ENCODE measurements at places on chromosomes 16 and 17. TPM values are rescaled to one million over a fixed set of nuclear protein-coding genes. Genes with fewer than 3 reads are reported as not detected.

The MYO15A gene
- total RNA-seq = 5.4 TPM

The SLFN14 gene
- not detected for total RNA-seq

The TBC1D3B gene
- total RNA-seq = 5.2 TPM

The CCL15 gene
- total RNA-seq = not detected

The PDE6G gene
- not detected for total RNA-seq

The KRTAP2-1 gene
- total RNA-seq = not detected

The ESRP2 gene
- total RNA-seq = 13.8 TPM

The SLC13A2 gene
- not detected for total RNA-seq

The ALOX12B gene
- total RNA-seq = not detected

The ANKFN1 gene
- total RNA-seq = 0.71 TPM

The RRN3 gene
- total RNA-seq = 39.1 TPM

The AKAP10 gene
- total RNA-seq = 28.9 TPM

The SLC47A1 gene
- 16.0 TPM for total RNA-seq

DNA sequence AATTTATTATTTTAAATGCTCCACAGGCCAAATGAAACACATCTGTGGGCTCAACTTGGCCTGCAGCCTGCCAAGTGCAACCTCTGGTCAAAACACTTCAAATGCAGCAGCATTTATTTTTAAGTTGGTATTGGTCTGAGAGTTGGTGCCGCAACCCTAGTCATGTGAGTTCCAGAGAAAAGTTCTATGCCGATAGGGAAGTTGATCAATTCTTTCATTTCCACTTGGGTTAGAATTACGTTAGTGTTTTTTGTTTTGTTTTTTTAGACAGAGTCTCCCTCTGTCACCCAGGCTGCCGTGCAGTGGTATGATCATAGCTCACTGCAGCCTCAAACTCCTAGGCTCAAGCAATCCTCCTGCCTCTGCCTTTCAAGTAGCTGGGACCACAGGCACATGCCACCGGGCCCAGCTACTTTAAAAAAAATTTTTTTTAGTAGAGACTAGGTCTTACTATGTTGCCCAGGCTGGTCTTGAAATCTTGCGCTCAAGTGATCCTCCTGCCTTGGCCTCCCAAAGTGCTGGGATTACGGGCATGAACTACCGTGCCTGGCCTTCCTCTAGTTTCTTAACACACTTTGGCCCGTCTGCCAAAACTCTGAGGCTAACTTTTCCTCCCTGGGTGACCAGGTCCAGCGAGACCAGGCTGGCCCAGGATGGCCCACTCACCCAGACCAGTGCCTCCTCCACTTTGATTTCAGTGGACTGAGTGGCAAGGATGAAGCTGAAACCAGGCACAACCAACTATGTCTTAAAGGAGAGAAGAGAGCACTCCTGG, 221.1 kb downstream of the MRTFB start:
- no peak overlapping the region for H3K4me3 ChIP-seq
- H3K27ac ChIP-seq = no peak overlapping the region
- no peaks in the 10 kb centered on the region for H3K27me3 ChIP-seq
- H3K36me3 ChIP-seq = no peaks in the 10 kb centered on the region

DNA sequence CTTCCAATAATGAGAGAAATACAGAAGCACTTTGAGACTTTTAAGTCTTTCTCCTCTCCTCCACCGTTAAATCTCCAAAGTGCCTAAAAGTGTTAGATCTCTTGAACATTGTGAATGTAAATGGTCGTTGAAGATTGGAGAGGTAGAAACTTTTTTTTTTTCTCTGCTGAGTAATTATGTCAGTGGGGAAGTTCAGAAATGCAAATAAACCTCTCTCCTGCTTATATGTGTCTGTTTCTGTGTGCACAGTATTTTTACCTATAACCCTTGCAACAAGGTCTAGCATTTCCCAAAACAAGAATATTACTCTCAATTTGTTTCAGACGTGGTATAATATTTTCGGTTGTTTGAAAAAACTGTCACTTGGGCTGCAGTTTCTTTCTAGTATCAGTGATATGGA, 833.6 kb upstream of the CDH8 start:
- H3K4me1 ChIP-seq = no peaks in the 10 kb centered on the region
- no peaks in the 10 kb centered on the region for H3K36me3 ChIP-seq
- H3K4me3 ChIP-seq = no peak overlapping the region
- H3K27me3 ChIP-seq = no peaks in the 10 kb centered on the region
- H3K27ac ChIP-seq = no peak overlapping the region
- no peak for DNase-seq

- peak overlapping the region; percentile 85 for H3K27ac ChIP-seq
- H3K36me3 ChIP-seq = no peaks in the 10 kb centered on the region
- H3K4me1 ChIP-seq = peaks cover 2% of the 10 kb centered on the region
- peak; percentile 66 for DNase-seq
These were observed 789 bp upstream of the CCDC57 start for GRCh38 chr17:82213251-82214011.

DNA sequence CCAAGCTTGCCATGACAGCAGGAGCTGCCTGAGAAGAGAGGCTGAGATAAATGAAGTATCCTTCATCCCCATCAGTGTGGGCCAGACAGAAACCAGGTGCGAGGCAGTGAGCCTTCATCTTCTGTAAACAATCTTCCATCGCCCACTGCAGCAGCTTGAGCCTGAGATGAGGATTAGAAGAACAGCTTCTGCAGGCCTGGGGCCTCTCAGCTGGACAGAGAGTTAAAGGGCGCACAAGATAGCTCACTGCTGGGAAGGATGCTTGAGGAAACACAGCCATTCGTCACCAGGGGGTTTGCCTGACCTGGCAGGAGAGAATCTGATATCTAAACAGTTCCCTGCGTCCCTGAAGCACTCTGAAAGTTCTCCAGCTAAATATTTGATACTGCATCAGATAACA, 27.1 kb downstream of the HOXB1 start:
- no peak overlapping the region for H3K4me3 ChIP-seq
- no peaks in the 10 kb centered on the region for H3K27me3 ChIP-seq
- no peaks in the 10 kb centered on the region for H3K36me3 ChIP-seq
- no peak for DNase-seq
- no peaks in the 10 kb centered on the region for H3K4me1 ChIP-seq

DNA sequence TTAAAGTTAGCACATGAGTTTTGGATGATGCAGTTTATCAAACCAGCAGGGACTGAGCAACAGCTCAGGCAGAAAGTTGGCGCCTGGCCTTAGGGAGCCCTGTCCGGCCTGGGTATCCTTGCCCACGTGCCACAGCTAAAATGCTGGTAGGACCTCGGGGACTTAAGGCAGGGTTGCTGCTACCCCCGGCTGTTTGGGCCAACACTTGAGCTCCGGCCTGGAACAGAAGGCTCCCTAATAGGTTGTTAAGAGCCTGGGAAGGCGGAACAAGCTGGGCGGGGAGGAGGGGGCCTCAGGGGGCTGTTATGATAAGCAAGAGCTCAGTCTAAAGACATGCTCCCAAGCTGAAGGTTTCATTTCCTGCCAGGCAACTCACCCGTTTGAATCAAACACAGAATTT, 39.7 kb downstream of the CUEDC1 start:
- H3K27ac ChIP-seq = no peak overlapping the region
- H3K36me3 ChIP-seq = no peaks in the 10 kb centered on the region
- H3K4me3 ChIP-seq = no peak overlapping the region
- no peaks in the 10 kb centered on the region for H3K27me3 ChIP-seq

DNA sequence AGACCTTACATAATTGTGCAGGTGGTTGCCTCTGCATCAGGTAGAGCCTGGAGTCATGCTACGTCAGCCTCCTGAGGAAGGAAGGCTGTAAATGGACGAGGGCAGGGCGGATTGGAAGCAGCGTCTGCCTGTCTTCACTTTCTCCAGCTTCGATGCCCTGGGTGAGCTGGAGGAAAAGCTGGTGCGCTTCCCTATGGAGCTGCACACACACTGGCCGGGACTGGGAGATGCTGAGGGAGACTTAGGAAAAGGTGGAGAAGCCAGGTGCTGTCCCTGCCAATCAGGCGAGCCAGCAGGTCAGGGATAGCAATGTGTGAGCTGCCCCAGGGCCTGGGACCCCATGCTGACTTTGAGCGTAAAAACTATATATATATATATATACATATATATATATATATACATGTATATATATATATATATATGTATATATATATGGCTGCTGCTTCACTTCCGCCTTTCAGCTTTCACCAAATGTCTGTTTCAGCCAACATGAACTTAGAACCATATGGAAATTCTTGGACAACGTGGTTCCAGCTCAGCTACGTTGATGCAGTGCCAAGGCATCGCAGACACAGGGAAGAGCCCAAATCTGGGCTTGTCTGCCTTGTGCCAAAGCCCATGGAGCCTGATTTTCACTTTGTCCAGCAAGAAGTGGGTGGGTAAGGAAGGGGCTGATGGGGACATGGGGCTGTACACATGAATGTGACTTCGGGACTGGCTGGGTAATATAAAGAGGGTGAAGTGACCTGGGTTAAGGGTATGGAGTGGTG, 71.5 kb upstream of the NKD1 start:
- H3K36me3 ChIP-seq = no peaks in the 10 kb centered on the region
- no peak overlapping the region for H3K4me3 ChIP-seq
- DNase-seq = no peak
- H3K27ac ChIP-seq = no peak overlapping the region

- H3K36me3 ChIP-seq = no peaks in the 10 kb centered on the region
- H3K27me3 ChIP-seq = no peaks in the 10 kb centered on the region
- H3K4me1 ChIP-seq = no peaks in the 10 kb centered on the region
- DNase-seq = no peak
- no peak overlapping the region for H3K4me3 ChIP-seq
These were observed 127.7 kb upstream of the MYOCD start for GRCh38 chr17:12538003-12538402.

DNA sequence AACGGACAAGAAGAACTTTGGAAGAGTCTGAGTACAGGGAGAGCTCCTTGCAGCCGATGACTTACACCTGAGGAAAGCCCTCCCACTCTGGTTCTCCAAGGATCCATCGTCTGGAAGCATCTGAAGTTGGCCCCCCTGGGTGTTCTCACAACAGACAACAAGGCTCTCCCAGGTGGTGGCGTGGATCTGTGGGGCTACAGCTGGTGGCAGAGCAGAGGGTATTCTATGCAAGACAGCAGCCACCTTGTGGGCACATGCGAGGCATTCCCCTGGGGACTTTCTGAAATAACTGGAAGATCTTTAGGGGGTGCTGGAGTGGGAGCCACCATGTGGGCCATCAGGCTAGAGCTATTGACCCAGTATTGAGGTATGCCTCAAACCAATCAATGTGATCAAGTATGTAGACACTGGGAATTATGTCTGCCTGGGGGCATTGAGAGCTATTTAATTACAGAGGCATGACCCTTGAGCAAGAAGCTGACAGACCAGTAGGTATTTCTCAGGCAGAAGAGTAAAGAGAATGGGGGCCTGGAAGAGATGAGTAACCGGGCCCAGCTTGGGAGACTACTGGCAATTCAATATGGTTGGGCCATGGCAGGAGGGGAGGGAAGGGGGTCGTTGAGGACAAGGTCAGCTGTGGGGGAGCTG, 6.9 kb upstream of the KRT19 start:
- no peaks in the 10 kb centered on the region for H3K27me3 ChIP-seq
- no peak overlapping the region for H3K4me3 ChIP-seq
- H3K36me3 ChIP-seq = no peaks in the 10 kb centered on the region
- no peak overlapping the region for H3K27ac ChIP-seq
- H3K4me1 ChIP-seq = peaks cover 1% of the 10 kb centered on the region

DNA sequence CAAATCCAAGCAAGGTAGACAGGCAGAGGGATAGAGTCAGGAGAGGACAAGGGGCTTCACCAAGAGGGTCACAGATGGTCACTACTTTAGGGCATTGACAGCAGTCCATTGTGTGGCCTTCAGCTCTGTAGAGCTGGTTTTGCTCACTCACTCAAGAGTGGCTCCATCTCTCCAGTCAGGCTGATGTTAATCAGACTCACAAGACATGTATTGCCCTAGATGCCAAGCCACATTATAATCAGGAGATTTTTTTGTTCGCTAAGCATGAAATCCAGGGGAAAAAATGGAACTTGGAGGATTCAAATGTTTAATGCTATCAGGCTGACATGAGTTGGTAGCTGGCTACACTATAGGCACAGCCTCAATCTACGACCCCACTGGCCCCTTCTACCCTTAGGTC, 32.5 kb downstream of the CD300LF start:
- no peak overlapping the region for H3K27ac ChIP-seq
- no peak overlapping the region for H3K4me3 ChIP-seq
- no peaks in the 10 kb centered on the region for H3K27me3 ChIP-seq
- H3K36me3 ChIP-seq = no peaks in the 10 kb centered on the region

- H3K27ac ChIP-seq = no peak overlapping the region
- H3K4me1 ChIP-seq = peaks cover 35% of the 10 kb centered on the region
- no peaks in the 10 kb centered on the region for H3K36me3 ChIP-seq
- DNase-seq = peak; percentile 10
- no peaks in the 10 kb centered on the region for H3K27me3 ChIP-seq
These were observed 112.9 kb downstream of the METRNL start for GRCh38 chr17:83192161-83192788.

DNA sequence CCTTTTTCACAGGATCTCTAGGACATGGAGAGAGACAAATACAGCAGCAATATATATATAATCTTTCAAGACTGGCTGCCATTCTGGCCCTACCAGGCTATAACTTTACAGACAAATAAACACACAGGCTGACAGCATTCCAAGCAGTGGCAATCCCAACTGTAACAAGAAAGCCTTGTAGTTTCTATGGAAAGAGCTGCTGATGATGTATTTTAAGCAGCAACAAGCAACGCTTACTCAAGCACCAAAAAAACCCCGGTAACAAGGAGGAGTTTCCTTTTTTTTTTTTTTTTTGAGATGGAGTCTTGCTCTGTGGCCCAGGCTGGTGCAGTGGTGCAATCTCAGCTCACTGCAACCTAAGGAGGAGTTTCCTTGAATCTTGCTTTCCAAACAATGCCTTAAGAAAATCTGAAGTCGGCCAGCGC, 23.2 kb downstream of the LSM12 start:
- no peaks in the 10 kb centered on the region for H3K4me1 ChIP-seq
- no peak overlapping the region for H3K27ac ChIP-seq
- DNase-seq = no peak
- H3K27me3 ChIP-seq = no peaks in the 10 kb centered on the region
- H3K36me3 ChIP-seq = no peaks in the 10 kb centered on the region
- no peak overlapping the region for H3K4me3 ChIP-seq

- DNase-seq = no peak
- H3K4me3 ChIP-seq = no peak overlapping the region
- H3K27me3 ChIP-seq = no peaks in the 10 kb centered on the region
- H3K27ac ChIP-seq = no peak overlapping the region
- no peaks in the 10 kb centered on the region for H3K4me1 ChIP-seq
These were observed 89.4 kb downstream of the ITFG1 start for GRCh38 chr16:47371271-47372014.

GRCh38 chr16:27762441-27762840, 212.5 kb downstream of the KATNIP start:
- H3K36me3 ChIP-seq = no peaks in the 10 kb centered on the region
- H3K4me3 ChIP-seq = no peak overlapping the region
- no peak for DNase-seq
- no peaks in the 10 kb centered on the region for H3K27me3 ChIP-seq
- no peak overlapping the region for H3K27ac ChIP-seq

GRCh38 chr17:12020642-12021622, at the start of gene MAP2K4:
Gene MAP2K4 (plus strand): TSS chr17:12020877. CDS start chr17:12020887, 10 bp downstream.
- H3K4me3 ChIP-seq = peak within 1 kb of the TSS; percentile 98
- DNase-seq = peak; percentile 95
- peak within 1 kb of the TSS; percentile 40 for H3K27ac ChIP-seq
- H3K36me3 ChIP-seq = no peaks in the 10 kb centered on the region
- no peaks in the 10 kb centered on the region for H3K27me3 ChIP-seq

- H3K27ac ChIP-seq = no peak overlapping the region
- no peak for DNase-seq
- no peaks in the 10 kb centered on the region for H3K36me3 ChIP-seq
- H3K4me3 ChIP-seq = no peak overlapping the region
- no peaks in the 10 kb centered on the region for H3K4me1 ChIP-seq
- no peaks in the 10 kb centered on the region for H3K27me3 ChIP-seq
These were observed 9.0 kb downstream of the KRTAP9-7 start for GRCh38 chr17:41284546-41284945.

- no peaks in the 10 kb centered on the region for H3K36me3 ChIP-seq
- H3K4me1 ChIP-seq = peaks cover 36% of the 10 kb centered on the region
- peak overlapping the region; percentile 7 for H3K4me3 ChIP-seq
- no peaks in the 10 kb centered on the region for H3K27me3 ChIP-seq
These were observed 28.8 kb downstream of the MSI2 start for GRCh38 chr17:57284984-57285646.
